ENCODE measurements at places on chromosomes 7 and 10. TPM values are rescaled to one million over a fixed set of nuclear protein-coding genes. Genes with fewer than 3 reads are reported as not detected.

DNA sequence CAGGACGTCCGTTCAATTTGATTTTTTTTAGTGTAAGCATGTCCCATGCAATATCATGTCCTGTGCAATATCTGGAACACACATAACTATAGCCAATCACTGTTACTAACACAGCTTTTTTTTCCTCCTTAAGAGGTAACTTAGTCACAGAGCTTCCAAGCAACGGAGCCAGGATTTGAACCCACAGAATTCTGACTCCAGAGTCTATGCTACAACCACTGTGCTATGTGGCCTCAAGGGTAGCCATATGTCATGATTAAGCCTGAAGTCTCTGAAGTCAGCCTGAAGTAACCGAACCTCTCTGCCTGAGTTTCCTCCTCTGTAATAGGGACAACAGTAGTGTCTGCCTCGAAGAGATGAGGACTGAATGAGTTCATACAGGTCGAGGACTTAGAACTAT, 42.2 kb upstream of the TCF7L2 start:
- H3K36me3 ChIP-seq, result no peaks in the 10 kb centered on the region
- H3K27me3 ChIP-seq, result peaks cover 7% of the 10 kb centered on the region
- H3K4me3 ChIP-seq, result no peak overlapping the region
- H3K4me1 ChIP-seq, result peaks cover 12% of the 10 kb centered on the region
- DNase-seq, result peak; percentile 49
- no peak overlapping the region for H3K27ac ChIP-seq

DNA sequence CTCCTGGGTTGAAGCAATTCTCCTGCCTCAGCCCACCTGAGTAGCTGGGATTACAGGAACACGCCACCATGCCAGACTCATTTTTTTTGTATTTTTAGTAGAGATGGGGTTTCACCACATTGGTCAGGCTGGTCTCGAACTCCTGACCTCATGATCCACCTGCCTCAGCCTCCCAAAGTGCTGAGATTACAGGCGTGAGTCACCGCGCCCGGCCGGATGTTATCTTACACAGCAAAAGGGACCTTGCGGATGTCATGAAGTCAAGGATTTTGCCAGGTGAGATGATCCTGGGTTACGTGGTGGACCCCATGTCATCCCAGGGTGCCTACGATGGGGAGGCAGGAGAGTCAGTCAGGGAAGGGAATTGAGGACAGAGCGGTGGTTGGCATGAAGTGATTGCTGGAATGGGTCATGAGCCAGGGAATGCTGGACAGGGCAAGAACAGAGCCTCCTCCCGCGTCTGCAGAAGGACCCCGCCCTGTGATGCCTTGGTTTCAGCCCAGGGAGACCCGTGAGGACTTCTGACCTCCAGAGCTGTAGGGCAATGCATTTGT, 8.7 kb upstream of the UBE3C start:
- H3K27me3 ChIP-seq, result peaks cover 12% of the 10 kb centered on the region
- H3K36me3 ChIP-seq, result no peaks in the 10 kb centered on the region
- H3K4me1 ChIP-seq, result no peaks in the 10 kb centered on the region
- DNase-seq, result no peak

- no peak overlapping the region for H3K27ac ChIP-seq
- H3K27me3 ChIP-seq, result no peaks in the 10 kb centered on the region
- H3K36me3 ChIP-seq, result peaks cover 5% of the 10 kb centered on the region
These were observed 14.8 kb upstream of the FLNC start for GRCh38 chr7:128815289-128815942.

GRCh38 chr7:4796453-4796852, 21.0 kb downstream of the AP5Z1 start:
- no peaks in the 10 kb centered on the region for H3K4me1 ChIP-seq
- H3K4me3 ChIP-seq, result no peak overlapping the region
- no peak overlapping the region for H3K27ac ChIP-seq
- DNase-seq, result no peak

GRCh38 chr10:12717981-12718707, 283.4 kb downstream of the CCDC3 start:
- no peak overlapping the region for H3K27ac ChIP-seq
- H3K27me3 ChIP-seq, result peaks cover 7% of the 10 kb centered on the region
- no peak for DNase-seq
- no peak overlapping the region for H3K4me3 ChIP-seq
- peaks cover 25% of the 10 kb centered on the region for H3K4me1 ChIP-seq

- no peak for DNase-seq
- H3K36me3 ChIP-seq, result no peaks in the 10 kb centered on the region
- H3K4me3 ChIP-seq, result no peak overlapping the region
- H3K4me1 ChIP-seq, result no peaks in the 10 kb centered on the region
- no peaks in the 10 kb centered on the region for H3K27me3 ChIP-seq
These were observed 260.3 kb upstream of the TCERG1L start for GRCh38 chr10:131571865-131572264.

- H3K36me3 ChIP-seq, result 0 out of 2 replicates have a peak, but pooled peaks cover 10% of the 10 kb centered on the region
- peak overlapping the region; percentile 93 for H3K4me3 ChIP-seq
- no peak for DNase-seq
These were observed 2.0 kb downstream of the AHR start for GRCh38 chr7:17300437-17300836.

GRCh38 chr7:22686620-22687019, 40.4 kb upstream of the IL6 start:
- no peak overlapping the region for H3K27ac ChIP-seq
- no peak overlapping the region for H3K4me3 ChIP-seq
- no peak for DNase-seq
- H3K27me3 ChIP-seq, result no peaks in the 10 kb centered on the region
- no peaks in the 10 kb centered on the region for H3K36me3 ChIP-seq
- H3K4me1 ChIP-seq, result peaks cover 14% of the 10 kb centered on the region

DNA sequence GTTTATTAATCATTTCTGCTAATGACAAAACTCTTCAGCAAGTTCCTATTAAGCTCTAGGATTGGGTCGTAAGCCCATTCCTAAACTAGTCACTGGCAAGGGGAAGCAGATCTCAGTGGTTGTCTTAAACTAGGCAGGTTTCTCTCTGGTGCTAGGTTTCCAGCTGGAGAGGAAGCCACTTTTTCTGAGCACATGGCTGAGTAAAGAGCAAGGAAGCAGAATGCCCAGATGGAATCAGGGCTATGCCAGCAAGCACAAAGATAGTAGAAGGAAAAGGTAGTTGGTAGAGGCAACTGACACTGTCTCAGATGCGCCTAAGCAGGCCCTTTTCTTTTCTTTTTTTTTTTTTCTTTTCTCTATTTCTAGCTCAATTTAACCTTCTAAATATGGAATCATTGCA, 224.9 kb downstream of the EXOC4 start:
- H3K27me3 ChIP-seq, result no peaks in the 10 kb centered on the region
- no peak for DNase-seq
- H3K27ac ChIP-seq, result no peak overlapping the region
- H3K4me1 ChIP-seq, result peaks cover 16% of the 10 kb centered on the region

DNA sequence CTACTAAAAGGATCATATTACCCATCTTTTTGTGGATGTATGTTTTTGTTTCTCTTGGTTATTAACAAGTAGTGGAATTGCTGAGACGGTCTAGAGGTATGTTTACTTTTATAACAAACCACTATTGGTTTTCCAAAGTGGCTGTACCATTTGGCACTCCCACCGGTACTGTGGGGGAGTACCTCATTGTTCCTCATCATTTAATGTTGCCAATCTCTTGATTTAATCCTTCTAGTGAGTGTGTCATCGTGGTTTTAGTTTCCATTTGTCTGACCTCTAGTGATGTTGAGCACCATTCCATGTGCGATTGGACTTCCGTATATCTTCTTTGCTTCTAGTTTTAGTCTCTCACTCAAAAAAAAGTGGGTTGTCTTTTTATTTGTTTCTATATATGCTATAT, 50.4 kb downstream of the RBM33 start:
- no peak overlapping the region for H3K27ac ChIP-seq
- H3K27me3 ChIP-seq, result no peaks in the 10 kb centered on the region
- DNase-seq, result no peak
- no peak overlapping the region for H3K4me3 ChIP-seq

- no peaks in the 10 kb centered on the region for H3K27me3 ChIP-seq
- no peak overlapping the region for H3K27ac ChIP-seq
- H3K4me1 ChIP-seq, result peaks cover 7% of the 10 kb centered on the region
- H3K4me3 ChIP-seq, result no peak overlapping the region
- no peak for DNase-seq
- H3K36me3 ChIP-seq, result no peaks in the 10 kb centered on the region
These were observed 35.0 kb upstream of the DGKB start for GRCh38 chr7:14937581-14937980.

DNA sequence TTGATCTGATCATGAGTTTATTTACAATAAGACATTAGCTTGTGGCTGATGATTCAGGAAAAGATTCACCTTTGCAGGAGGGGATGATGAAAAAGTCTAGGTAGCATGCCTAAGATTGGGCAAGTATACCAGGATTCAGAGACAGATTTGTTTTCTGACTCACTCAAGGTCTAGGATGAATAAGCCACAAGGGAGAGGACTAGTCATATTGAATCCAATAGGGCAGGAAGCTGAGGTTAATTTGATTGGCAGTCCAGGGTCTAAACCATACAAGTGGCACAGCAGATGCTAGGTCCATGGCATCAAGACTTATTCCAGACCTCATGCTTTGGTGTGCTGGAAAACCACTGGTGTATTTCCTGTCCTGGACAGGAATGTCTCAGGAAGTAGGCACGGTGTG, 1133.4 kb downstream of the XPNPEP1 start:
- H3K27me3 ChIP-seq, result no peaks in the 10 kb centered on the region
- H3K36me3 ChIP-seq, result peaks cover 5% of the 10 kb centered on the region
- peaks cover 43% of the 10 kb centered on the region for H3K4me1 ChIP-seq
- no peak overlapping the region for H3K4me3 ChIP-seq

Gene GIMAP8
- not detected for total RNA-seq

Gene CPA2
- total RNA-seq, result not detected

Gene USP6NL
- 9.5 TPM for total RNA-seq

Gene ZNF33B
- total RNA-seq, result 7.5 TPM
